ENCODE measurements at places on chromosomes 16 and 17.
A peak's percentile ranks its signal among the peaks of the same experiment; 100 is the strongest.

DNA sequence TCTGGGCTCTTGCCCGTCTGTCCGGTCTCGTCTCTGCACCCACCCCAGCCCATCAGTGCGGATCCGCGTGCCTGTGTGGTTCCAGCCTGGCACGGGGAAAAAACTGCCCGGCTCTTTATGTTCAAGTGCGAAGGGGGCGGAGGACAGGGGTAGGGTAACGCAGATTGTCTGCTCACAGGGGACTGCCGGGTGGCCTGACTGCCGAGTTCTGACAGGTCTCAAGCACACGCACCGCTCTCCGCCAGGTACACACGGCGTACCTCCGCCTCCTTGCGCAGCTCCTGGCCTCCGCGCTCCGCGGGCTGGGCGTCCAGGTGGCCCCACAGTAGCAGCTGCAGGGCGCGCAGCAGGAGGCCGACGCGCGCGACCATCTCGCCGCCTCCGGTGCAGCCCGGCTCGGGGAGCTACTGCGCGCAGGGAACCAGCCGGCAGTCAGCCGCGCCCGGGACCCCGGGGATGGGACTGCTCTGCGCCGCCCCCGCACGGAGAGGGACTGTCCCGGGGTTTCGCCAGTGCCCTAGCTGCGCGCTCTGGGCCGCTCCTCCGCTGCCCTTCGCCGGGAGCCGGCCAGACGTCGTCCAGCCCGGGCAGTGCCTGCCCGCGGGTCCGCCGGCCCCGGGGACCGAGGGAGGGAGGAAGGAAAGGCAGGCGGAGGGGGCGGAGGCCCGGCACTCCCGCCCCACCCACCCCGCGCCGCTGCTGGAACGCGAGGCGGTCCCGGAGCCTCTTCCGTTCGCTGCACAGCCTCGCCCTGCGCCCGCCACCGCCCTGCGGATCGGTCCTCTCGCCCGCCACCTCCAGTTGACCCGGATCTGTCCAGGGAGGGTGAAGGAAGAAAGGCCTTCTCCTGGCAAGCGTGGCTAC, at the start of gene MMP28:
Gene MMP28 (minus strand): TSS at position 635 of the 864 bp plus-strand sequence. CDS start 264 bp downstream, at position 371.
- peak; percentile 16 for DNase-seq

GRCh38 chr16:54351171-54351570, 64.6 kb upstream of the IRX3 start:
- no peak for DNase-seq

DNA sequence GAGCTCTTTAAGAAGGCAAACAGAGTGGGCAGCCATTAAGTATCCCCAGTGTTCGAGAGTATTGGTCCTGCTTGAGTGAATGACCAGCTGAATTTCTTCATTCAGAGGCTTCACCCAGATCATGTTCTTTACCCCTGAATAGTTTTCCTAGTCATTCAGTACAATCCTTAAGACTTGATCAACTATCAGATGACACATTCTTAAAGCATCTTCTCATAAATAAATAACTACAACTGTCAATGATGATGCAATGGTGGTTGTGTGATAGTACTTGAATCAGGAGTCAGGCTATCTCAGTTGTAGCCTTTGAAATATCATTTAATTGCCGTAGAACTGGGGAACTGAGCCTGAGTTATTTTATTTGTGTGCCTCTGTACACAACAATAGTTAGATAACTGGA, 416.8 kb upstream of the CCL2 start:
- DNase-seq = no peak

DNA sequence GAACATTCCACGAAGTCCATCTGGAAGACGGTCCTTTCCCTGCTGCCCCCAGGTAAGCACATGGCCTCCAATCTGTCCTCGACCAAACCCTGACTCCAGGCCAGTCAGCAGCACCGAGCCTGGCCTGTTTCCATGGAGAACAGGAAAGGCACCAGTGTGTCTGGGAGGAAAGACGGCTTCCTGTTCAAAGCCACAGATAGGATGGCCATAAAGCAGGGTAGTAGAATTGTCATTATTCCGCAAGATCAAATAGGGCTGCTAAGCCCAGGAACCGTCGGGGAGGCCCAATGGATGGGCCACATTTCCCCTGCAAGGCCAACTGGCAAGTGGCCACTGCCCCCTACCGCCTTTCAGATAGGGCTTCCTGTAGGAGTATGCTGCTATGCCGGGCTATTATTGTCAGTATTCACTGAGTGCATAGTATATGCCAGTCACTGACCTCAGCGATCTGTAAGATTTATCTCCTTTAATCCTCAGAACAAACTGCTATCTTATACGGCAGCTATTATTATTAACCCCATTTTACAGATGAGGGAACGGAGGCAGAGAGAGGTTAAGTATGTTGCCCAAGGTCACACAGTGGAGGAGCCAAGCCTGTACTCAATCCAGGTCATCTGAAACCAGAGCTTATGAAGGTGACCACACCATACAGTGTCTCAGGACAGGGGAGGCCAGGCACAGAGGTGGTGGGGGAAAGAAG, 23.0 kb upstream of the PLCG2 start:
- no peak for DNase-seq

DNA sequence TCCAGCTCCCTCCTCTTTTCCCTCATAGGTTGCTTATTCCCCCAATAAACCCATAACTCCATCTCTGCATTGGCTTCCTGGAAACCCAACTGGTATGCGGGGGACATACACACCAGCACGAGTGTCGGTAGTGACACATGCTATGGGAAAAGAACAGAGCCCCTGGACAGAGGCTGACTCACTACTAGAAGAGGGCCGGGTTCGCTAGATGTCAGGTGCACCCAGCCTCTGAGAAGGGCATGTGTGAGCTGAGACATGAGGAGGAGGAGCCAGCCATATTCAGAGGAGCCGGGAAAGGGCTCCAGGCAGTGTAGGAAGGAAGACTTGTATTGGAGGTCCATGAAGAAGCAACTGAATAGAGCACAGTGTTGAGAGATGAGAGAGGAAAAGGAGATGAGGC, 241.1 kb downstream of the SOX9 start:
- DNase-seq = no peak

- no peak for DNase-seq
These were observed 65.1 kb upstream of the KDM8 start for GRCh38 chr16:27138257-27138656.

DNA sequence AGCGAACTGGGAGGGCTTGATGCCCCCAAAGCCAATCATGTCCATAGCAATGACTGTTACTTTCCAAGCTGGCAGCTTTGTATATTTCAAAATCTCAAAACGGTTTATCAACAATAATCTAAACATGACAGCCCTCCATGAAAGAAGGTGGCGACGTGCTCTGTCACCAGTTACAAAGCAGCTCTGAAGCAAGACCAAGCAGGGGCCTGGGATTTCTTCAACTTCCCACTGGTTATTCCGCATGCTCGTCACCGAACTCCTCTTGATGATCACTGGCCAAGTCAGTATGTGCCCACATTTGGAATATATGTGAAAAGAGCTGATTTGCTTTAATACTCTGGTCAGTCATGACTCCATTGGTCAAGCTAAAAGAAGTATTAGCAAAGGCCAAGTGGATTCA, 175.6 kb downstream of the VPS53 start:
- no peak for DNase-seq

DNA sequence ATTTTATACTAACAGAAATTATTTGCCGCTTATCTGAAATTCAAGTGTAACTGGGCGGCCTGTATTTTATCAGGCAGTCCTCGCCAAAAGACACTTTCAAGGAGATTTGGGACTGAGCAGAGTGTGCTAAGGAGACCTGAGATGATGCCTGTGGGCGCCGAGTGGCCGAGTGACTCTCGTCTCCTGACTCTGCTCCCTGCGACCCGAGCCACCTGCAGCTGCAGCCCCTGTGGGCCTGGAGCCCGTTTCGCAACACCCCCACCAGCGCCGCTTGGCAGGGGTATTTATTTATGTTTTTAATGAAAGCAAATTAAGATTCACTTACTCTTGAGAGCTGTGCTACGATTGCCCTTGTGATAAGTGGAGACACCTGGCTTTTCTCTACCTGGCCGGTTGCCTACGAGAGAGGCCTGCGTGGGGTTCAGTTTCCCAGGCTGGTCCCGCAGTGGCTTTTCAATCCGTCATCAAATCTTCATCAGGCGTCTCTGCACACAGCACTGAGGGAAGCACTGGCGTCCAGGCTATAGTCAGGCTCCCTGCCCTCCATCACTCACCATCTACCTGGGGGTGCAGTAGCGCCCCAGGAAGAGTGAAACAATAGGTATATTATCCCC, 124.0 kb downstream of the SEC14L1 start:
- no peak for DNase-seq

DNA sequence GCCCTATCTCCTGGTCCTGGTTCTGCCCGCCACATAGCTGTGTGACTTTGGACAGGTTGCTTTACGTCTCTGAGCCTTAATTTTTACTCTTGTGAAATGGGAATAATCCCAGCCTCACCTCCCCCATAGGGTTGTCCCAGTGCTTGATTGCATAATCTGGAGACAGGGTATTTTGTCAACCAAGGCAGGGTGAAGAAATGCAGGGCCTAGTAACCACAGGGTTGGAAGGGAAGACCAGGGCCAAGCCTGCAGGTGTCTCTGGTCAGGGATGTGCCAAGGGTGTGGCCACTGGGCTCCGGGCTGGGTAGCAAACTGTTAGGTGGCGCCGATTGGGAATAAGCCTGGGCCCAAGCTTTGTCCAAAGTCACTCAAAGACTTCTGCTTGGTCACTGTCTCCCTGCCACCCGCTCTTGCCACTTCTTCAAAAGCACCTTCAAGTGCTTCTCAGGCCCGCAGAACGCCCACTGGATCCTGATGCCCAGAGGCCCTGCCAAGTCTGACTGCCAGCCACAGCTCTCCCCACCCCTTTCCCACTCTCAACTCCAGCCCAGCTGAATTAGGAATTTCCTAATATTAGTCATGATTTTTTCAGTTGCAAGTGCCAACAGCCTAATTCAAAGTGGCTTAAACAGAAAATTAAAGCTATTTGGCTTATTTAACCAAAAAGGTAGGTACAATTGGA, 20.6 kb upstream of the COL1A1 start:
- DNase-seq = no peak

- DNase-seq = no peak
These were observed 12.9 kb upstream of the KDM8 start for GRCh38 chr16:27190316-27190871.

DNA sequence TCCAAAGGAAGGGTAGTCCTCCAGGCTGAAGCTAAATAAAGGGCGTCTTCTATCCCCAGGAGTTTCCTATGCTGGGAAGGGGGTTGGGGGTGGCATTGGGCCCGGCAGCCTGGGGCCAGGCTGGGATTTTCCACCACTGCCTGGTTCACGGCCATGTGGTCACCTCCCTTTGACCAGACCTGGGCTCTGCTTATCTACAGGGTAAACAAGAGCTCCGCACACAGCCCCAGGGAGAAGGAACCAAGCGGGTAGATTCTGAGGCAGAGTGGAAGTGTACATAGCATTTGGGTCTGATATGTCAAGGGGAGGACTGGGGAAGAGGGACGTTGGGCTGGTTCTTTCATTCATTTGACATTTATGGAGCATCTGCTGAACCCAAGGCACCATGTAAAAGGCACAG, 27.2 kb upstream of the TMEM220 start:
- no peak for DNase-seq
